ENCODE measurements at places on chromosomes 3 and 15.

- DNase-seq, result peak; percentile 70
Measured at GRCh38 chr3:195159814-195160165, 111.2 kb downstream of the XXYLT1 start.

- DNase-seq, result peak; percentile 43
Measured at GRCh38 chr15:33242165-33242564, 47.7 kb upstream of the FMN1 start.

GRCh38 chr3:114706591-114707232, 412.9 kb downstream of the TIGIT start:
- peak; percentile 87 for DNase-seq

DNA sequence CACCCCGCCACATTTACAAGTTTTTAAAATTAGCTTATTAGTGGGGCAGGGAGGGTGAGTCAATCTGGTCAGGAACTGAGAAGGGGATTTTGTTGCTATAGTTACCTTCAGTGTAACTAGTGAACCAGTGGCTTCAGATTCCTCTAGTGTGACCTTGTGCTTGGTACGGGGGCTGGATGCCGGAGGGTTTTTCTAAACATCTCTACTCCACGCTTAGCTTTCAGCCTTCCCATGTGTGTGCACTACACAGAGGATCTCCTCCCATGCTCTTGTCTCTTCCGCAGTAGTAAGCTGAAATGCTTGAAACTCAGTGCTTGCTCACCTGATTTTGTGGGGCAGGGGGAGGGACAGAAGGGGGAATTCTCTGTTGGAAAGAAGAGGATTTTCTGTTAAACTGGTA, 67.9 kb upstream of the AKAP13 start:
- peak; percentile 56 for DNase-seq

DNA sequence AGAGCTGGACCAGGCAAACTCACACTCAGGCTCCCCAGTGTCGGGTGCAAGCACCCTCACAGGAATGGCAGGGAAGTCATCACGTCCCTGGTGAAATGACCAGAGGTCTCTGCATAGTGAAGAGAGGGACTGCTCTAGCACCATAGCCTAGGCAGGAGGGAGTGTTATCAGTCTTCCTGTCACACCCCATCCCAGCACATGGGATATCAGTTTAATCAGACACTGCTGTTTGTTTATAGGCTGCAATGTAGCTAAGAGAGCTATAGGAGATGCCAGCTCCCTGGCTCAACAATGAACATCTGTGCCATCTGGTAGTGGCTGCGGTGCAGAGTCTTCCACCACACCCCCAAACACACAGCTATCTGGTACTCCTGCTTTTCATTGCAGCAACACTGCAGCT, 776.6 kb downstream of the ZNF385D start:
- no peak for DNase-seq

Data from fibroblast of mammary gland (primary cell).